Posterior cingulate gyrus (tissue), 11 donors: ENCODE measurements at places on chromosomes 3 and 15.

- no peak for DNase-seq
Measured at GRCh38 chr3:68986496-68987208, 26.8 kb downstream of the EOGT start.

DNA sequence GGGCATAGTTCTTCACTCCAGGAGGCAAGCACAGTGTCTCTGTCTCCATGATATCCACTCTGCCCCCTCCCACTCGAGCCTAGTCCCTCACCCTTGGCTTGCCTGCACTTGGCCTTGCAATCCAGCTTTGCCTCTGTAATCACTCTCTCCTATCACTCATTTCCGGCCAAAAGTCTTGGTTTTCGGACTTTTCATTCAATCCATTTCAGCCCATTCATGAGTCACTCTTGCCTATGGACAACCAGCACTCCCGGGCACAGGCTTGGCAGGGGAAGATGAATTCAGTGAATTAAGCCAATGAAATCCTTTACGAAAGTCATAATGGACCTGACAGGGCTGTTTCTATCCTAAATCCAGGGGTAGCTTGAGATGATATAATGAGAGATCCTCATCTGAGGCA lies 21.7 kb downstream of the DAZL start:
- no peak for DNase-seq

- DNase-seq, result peak; percentile 14
Measured at GRCh38 chr3:177358977-177359592, 161.8 kb upstream of the TBL1XR1 start.

DNA sequence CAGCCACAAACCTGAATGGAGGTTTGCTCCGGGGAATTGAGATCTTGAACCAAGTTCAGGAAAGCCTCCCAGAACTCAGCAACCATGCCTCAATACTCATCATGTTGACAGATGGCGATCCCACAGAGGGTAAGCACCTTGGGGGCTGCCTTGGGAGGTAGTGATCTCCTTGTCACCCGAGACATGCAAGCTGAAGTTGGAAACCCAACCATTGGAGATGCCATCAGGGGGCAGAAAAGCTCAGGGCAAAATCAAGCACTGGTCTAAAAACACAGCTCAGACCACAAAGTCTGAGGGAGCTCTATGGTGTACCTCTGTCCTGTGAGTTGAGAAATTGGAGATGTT lies 5.8 kb downstream of the ITIH1 start:
- peak; percentile 1 for DNase-seq

- DNase-seq, result no peak
Measured at GRCh38 chr15:39154227-39154638, 426.6 kb upstream of the THBS1 start.

GRCh38 chr3:194281766-194282165 lies 69.4 kb downstream of the CPN2 start:
- no peak for DNase-seq

- DNase-seq, result no peak
Measured at GRCh38 chr15:50815958-50816590, 50.6 kb upstream of the SPPL2A start.

- no peak for DNase-seq
Measured at GRCh38 chr15:71458089-71458660, 342.9 kb downstream of the THSD4 start.

DNA sequence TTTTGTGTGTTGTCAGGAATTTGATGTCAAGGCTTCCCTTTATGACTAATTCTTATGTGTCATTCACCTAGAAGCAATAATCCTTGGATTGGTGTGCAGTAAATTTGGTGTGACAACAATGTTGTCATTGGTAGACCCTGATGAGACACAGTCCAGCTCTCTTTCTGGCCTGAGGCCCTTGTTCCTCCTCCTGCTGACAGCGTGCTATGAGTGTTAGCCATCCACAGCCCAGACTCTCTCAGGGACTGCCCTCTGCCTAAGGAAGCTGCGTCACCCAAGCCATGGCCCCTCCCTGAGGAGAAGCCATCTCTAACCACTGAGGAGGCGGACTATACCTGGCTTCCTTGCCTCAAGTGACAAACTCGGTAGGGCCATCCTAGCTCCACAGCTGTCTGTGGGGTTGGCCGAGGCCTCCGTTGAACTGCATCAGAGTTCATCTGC lies 13.3 kb upstream of the TM4SF1 start:
- no peak for DNase-seq

DNA sequence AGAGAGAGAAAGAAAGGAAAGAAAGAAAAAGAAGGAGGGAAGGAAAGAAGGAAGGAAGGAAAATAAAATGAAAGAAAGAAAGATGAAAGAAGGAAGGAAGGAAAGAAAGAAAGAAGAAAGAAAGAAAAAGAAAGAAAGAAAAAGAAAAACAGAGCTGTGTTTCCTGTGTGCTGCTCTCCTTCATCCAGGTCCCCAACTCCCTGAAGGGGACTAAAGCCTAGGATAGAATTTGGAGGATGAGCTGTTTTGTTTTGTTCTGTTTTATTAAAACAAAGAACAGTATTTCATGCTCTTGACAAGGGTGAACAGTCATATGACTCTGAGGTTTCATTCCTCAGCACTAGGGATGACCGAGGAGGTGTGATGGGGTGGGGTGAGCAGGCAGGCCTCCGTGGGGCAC lies 164.8 kb upstream of the NDN start:
- no peak for DNase-seq

DNA sequence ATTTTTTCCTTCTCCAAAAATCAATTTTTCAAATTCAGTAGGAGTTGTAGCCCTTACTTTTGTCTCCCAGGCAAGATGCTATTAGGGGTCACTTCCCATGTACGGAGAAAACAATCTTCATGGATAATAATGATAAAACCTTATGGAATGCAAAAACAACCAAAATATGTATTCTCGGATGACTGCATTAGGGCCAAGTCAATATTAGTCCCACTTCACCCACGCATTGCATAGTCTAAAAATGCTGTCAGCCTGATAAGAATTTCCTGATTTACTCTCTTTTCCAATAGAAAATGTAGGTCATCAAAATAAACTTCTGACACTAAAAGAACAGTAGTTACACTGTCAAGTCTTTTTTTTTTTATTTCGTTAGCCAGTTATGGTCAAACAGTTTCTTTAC lies 2.7 kb downstream of the VGLL3 start:
- no peak for DNase-seq
